ENCODE measurements at places on chromosomes 4 and X.

DNA sequence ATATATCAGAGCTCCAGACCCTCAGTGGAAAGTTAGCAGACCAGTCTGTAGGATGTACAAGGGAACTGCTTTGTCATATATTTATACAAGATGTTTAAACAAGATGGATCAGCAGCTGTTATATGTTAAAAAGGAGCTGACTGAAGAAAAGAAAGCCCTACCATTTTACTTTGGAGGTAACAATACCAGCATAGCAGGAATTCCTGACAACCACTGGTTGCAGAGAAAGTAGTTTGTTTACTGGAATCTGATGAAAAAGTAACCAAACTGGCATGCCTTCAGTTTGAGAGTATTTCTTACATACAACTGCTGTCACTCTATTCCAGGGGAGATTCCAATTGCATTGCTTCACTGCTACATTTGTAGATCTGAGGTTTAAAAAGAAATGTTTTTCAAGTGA, 49.5 kb upstream of the GABRQ start:
- no peaks in the 10 kb centered on the region for H3K4me1 ChIP-seq
- no peak overlapping the region for H3K27ac ChIP-seq
- H3K4me3 ChIP-seq = no peak overlapping the region
- no peaks in the 10 kb centered on the region for H3K27me3 ChIP-seq

GRCh38 chr4:10750714-10751113, 66.1 kb upstream of the CLNK start:
- no peaks in the 10 kb centered on the region for H3K4me1 ChIP-seq
- no peak overlapping the region for H3K27ac ChIP-seq
- no peaks in the 10 kb centered on the region for H3K36me3 ChIP-seq
- DNase-seq = no peak

- no peaks in the 10 kb centered on the region for H3K4me1 ChIP-seq
- H3K27me3 ChIP-seq = peaks cover 3% of the 10 kb centered on the region
- no peak overlapping the region for H3K4me3 ChIP-seq
- no peaks in the 10 kb centered on the region for H3K36me3 ChIP-seq
- DNase-seq = no peak
Observed at GRCh38 chrX:153305972-153306371, 15.6 kb downstream of the PNMA6F start.

- no peaks in the 10 kb centered on the region for H3K27me3 ChIP-seq
- H3K36me3 ChIP-seq = no peaks in the 10 kb centered on the region
- no peaks in the 10 kb centered on the region for H3K4me1 ChIP-seq
- DNase-seq = no peak
- H3K4me3 ChIP-seq = no peak overlapping the region
Observed at GRCh38 chr4:35818520-35818919, 425.8 kb downstream of the ARAP2 start.

GRCh38 chr4:68576272-68577125, at the start of gene UGT2B17:
UGT2B17 (minus strand) TSS chr4:68576322; CDS start chr4:68568484, 7,838 bp downstream.
- H3K4me1 ChIP-seq = no peaks in the 10 kb centered on the region
- DNase-seq = no peak
- H3K27ac ChIP-seq = no peak within 1 kb of the TSS
- no peaks in the 10 kb centered on the region for H3K36me3 ChIP-seq

DNA sequence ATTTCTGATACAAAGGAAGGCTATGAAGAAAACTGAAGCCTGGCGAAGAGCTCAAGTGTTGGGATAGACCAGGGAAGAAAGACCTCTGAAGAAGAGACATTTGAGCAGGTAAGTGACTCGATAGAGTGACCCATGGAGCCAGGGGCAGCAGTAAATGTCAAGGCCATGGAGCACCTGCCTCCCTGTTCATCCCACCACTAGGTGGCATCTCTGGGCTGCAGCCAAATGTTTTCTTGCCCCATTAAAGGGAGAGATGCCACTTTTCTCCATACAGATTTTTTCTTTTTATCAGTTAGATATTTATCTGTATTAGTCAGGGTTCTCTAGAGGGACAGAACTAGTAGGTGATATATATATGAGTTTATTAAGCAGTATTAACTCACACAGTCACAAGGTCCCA, 4.9 kb upstream of the ZNF81 start:
- no peaks in the 10 kb centered on the region for H3K27me3 ChIP-seq
- H3K36me3 ChIP-seq = no peaks in the 10 kb centered on the region
- H3K27ac ChIP-seq = no peak overlapping the region

- DNase-seq = no peak
- no peaks in the 10 kb centered on the region for H3K27me3 ChIP-seq
- no peak overlapping the region for H3K4me3 ChIP-seq
- no peak overlapping the region for H3K27ac ChIP-seq
Observed at GRCh38 chr4:60327651-60328050, 872.5 kb upstream of the ADGRL3 start.

DNA sequence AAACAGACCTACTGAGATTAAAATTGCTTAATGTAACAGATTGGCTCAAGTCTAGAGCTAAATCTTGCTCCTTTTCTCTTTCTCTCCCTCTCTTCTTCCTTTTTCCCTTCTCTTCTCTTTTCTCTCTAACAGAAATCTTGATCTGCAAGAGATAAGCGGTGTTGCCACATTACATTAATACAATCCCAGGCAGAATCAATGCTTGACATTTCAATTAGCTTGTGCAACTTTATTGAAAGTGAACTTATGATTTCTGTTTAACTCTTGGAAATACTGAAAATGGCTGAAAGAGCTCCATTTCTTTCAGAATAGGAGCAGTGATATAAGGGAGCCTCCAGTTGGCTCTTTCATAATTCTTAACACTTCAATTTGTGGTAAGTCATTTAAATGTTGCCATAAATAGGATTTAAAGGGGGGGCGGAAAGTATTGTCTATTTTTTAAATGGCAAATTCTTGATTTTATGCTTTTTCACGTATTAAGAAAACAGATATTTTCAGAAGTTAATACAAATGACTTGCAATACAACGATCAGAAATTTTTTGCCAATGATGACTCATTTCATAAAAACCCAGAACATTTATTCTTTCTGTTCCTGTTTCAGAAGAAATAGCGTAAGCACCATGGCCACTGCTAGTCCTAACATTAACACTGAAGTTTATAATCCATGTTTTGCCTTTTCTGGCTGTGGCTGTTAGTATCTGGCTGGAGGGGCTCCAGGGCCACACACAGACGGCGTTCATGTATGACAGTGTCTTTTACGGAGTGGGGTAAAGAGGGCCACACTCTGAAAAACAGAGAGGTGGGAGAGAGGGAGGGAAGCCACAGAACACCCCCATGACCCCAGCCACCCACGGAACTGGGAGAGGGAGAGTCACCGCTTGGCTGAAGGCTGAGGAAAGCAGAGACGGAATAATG, 115.7 kb upstream of the FAT1 start:
- no peak for DNase-seq
- no peaks in the 10 kb centered on the region for H3K27me3 ChIP-seq
- H3K36me3 ChIP-seq = no peaks in the 10 kb centered on the region
- H3K27ac ChIP-seq = peak overlapping the region; percentile 73

DNA sequence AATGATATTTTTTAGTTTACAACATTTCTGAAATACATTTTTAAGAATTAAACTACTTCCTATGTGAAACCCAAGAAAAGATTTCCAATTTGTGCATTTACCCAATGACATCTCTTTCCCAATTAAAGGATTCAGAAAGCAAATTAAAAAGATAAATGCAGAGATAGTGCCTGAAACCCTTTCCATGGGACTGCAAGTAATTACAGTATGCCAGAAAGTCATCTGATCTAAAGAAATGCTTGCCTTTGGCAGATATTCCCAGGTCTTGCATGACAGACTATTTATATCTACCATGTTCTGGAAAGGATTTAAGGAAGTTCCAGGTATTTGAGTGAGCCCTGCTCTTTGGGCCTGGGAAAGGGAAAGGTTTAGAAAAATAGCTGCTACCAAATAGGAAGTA, 41.6 kb upstream of the CXorf38 start:
- H3K4me1 ChIP-seq = no peaks in the 10 kb centered on the region
- H3K27ac ChIP-seq = no peak overlapping the region
- no peak for DNase-seq
- H3K36me3 ChIP-seq = peaks cover 12% of the 10 kb centered on the region
- H3K4me3 ChIP-seq = no peak overlapping the region

DNA sequence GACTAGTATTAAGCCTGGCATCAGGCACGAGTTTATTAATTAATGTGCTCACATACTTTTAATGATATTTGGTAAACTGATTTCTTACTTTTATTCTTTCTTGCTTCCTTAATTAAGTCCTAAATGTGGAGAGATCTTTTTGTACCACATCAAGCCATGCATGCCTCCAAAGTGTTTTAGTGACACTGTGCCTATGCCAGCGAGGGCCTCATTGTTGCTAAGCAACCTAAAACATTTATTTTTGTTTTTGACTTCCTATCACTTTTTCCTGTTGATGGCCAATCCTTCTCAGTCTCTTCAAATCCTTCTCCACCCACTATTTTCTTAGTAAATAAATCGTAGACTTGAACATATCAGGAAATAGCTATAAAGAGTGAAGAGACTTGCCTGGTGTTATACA, 5.5 kb upstream of the NSUN7 start:
- H3K27ac ChIP-seq = no peak overlapping the region
- peaks cover 9% of the 10 kb centered on the region for H3K27me3 ChIP-seq
- DNase-seq = no peak

GRCh38 chrX:12582649-12583048, 208.6 kb upstream of the PRPS2 start:
- H3K36me3 ChIP-seq = no peaks in the 10 kb centered on the region
- no peak for DNase-seq
- no peak overlapping the region for H3K27ac ChIP-seq

DNA sequence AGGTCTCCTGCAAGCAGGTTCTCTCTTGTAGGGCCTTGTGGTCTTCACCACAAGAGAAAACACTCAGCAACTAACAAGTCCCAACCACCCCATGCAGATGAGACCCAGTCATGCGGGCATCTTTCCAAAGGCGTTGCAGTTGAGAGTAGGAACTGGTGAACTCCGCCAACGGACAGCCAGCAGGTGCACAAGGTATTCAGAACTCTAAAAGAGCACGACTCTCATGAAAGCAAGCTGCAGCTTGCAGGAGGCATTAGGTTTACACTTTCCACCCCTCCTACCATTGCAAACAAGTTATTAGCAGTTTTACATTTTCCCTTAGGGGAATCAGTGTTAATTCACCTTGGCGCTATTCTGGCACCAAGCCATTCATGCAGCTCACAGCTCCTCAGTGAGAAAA, 173.4 kb upstream of the KIT start:
- no peaks in the 10 kb centered on the region for H3K36me3 ChIP-seq
- H3K4me1 ChIP-seq = peaks cover 26% of the 10 kb centered on the region
- DNase-seq = peak; percentile 97
- no peak overlapping the region for H3K27ac ChIP-seq
- no peak overlapping the region for H3K4me3 ChIP-seq

DNA sequence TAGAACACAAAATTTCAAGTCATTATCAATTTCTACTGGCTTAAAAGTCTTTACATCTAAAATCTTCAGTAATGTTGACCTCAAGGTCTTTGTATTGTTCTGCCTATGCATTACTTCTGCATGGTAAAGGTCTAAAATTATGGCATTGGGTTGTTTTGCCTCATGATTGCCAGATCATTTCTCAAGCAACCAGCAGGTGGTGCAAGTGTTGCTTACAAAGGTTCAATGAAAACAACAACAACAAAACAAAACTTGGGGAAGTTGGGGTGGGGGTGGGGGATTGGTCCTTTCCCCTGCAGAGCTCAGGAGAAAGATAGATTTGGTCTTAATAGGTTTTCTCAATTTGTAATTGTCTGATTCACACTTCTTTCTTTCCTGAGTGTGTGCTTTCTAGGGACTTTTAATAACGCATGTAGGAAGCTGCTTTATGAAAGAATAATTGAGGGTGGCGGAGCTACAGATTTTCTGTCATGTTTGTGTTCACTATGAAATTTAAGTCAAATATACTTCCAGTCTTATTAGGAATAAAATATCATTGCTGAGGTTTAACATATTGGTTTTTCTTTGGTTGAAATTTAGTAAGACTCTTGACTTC, 145.1 kb downstream of the COL4A5 start:
- peaks cover 4% of the 10 kb centered on the region for H3K27me3 ChIP-seq
- H3K4me1 ChIP-seq = no peaks in the 10 kb centered on the region
- DNase-seq = no peak
- H3K36me3 ChIP-seq = peaks cover 2% of the 10 kb centered on the region

All from keratinocyte (primary cell).